ENCODE measurements at places on chromosomes 6 and 20.

GRCh38 chr6:134826889-134827737 is 122.8 kb downstream of the ALDH8A1 start:
- no peak for DNase-seq

GRCh38 chr6:169627736-169628607 is 73.9 kb downstream of the WDR27 start:
- no peak for DNase-seq

GRCh38 chr6:156617941-156618340 is 159.2 kb upstream of the ARID1B start:
- no peak for DNase-seq

- no peak for DNase-seq
Measured at GRCh38 chr6:169647637-169648036, 54.2 kb downstream of the WDR27 start.

DNA sequence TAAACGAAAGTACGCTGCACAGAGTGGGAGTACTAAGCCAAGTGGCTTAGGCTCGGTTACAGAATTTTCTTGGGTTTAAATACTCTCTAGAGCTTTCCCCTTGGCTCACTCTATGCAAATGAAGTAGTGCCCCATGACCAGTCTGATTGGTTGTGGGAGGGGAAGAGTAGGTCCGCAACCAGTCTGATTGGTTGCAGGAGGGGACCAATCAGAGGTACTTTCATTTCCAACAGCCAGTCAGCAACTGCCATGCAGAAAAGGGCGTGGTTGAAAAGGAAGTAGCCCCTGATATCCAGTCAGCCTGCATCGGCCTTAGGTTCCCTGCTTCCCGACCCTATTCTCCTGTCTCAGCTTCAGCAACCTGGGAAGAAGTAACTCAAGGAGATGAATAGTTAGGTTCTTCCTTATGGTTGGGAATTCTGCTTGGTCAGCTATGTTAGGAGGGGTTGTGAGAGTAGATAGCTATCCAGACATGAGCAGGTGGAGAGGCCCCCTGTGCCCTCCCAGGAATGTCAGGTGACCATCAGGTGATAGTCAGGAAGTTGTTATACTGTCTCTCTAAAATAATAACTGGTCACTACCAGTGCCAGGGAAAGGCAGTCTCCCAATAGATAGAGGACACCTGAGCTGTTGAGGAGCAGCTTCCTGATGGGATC is 57.4 kb downstream of the FARS2 start:
- no peak for DNase-seq

DNA sequence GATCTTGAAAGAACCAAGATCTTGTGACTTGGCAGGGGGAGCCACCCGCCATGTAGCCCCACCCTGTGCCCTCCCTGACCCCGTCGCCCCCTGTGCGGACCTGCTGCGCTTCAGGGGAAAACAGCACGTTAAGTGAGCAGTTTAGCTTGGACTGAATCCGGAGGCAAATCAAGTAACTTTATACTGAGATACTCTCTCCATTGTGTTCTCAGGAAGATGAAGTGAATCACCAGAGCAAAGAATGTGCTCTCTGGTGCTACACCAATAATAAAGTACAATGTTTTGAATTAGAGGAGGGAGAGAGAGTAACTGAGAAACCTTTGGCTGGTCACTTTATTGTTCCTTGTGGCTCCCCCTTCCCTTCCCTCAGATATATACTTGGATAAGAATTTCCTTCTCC is 83.4 kb downstream of the TXNDC5 start:
- DNase-seq = no peak

GRCh38 chr6:163384510-163384909 is 30.0 kb upstream of the QKI start:
- no peak for DNase-seq

DNA sequence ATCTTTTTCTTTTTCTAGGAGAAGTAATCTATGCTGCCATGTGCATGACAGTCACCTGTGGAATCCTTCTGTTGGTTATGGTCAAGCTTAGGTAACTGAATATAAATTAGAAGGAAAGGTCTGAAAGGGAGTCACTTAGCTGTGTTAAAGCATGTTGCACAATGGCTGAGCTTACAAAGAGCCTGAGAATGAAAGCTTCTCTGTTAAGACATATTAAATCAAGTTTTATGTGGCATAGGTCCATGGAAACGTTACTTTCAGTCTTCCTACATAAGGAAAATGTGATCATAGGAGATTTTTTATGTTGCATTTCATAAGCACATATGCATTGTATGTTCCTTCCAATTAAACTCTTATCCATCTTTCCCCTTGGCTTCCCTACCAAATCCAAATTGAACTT is 72.1 kb downstream of the GFRAL start:
- no peak for DNase-seq

- DNase-seq = no peak
Measured at GRCh38 chr6:111061508-111061907, 25.8 kb upstream of the SLC16A10 start.

Measured in NCI-H446 (cell line).